ENCODE measurements at places on chromosomes 1 and 21.
A peak's percentile ranks its signal among the peaks of the same experiment; 100 is the strongest.

GRCh38 chr1:223199094-223199647, 56.1 kb upstream of the TLR5 start:
- DNase-seq: no peak

- no peak for DNase-seq
Observed at GRCh38 chr21:39610703-39611102, 2.0 kb upstream of the B3GALT5 start.

- no peak for DNase-seq
Observed at GRCh38 chr21:41326414-41327080, 9.9 kb downstream of the FAM3B start.

GRCh38 chr1:211874521-211875347, 44.2 kb upstream of the LPGAT1 start:
- no peak for DNase-seq

- DNase-seq: no peak
Observed at GRCh38 chr1:4970532-4970931, 316.1 kb downstream of the AJAP1 start.

- DNase-seq: no peak
Observed at GRCh38 chr21:24903994-24904635, 703.2 kb downstream of the MRPL39 start.

- peak; percentile 47 for DNase-seq
Observed at GRCh38 chr1:227343206-227343605, 24.9 kb upstream of the CDC42BPA start.

DNA sequence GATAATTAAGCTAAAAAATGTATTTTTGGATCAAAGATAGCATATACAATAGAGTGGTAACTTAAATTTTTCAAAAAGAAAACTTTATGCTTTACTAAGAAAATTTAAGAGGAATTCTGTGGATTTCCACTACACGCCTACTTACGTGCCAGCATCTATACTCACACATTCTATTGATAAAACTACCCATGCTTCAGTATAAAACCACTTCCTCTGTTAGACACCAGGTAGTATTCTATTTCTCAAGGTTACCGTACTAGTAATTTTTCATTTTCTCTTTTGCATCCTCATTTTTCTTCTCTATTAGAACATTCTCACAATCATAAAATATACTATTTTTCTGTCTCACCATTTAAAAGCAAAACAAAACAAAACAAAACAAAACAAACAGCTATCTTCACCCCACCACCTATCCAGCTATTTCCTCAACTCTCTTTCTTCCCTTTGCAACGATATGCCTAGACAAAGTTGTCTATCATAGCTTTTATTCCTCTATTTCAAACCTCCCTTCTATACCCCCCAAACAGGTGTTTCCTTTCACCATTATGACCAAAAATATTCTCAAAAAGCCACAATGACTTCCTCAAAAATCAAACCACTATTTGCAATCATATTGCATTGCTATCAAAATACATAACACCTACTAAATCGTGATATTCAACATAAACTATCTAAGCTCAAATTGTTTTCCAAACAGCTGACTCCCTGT, 1652.0 kb downstream of the MRPL39 start:
- no peak for DNase-seq

GRCh38 chr1:74964508-74965102, 169.6 kb upstream of the LHX8 start:
- peak; percentile 1 for DNase-seq

DNA sequence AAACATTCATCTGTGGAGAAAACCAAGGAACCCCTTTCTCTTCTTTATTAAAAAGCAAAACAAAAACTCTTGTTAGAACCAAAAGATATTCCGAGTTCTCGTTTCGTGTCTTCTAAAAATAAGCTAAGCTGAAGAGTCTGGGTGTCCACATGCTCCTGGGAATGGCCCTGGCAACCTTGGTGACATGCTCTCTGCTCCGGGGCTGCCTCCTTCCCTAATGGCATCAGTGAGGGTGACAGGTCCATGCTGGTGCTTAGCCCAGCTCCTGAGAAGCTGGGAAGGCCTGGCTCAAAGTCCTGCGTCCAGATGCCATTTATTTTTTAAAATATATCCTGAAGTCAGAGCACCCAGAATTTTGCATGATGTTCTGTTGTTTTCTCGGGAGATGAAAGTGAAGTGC, 24.6 kb upstream of the TRAPPC10 start:
- DNase-seq: no peak

DNA sequence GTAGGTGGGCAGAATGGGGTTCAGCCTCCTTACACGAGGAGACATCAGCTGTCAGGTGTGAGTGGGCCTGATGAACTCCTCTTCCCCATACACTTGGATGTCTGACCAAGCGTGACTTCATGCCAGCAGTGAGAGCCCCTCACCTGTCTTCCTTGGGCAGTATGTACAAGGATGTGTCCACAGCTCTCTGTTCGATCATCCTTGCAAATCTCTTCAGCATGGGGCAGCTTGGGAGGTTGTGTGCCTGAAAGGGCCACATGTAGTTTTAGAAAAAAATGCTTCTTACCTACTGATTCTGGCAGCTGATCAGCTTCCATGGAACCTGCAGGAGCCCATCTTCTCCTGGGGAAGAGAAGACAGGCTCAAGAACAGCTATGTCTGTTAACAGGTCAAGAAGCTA, 18.0 kb downstream of the ACP6 start:
- no peak for DNase-seq

DNA sequence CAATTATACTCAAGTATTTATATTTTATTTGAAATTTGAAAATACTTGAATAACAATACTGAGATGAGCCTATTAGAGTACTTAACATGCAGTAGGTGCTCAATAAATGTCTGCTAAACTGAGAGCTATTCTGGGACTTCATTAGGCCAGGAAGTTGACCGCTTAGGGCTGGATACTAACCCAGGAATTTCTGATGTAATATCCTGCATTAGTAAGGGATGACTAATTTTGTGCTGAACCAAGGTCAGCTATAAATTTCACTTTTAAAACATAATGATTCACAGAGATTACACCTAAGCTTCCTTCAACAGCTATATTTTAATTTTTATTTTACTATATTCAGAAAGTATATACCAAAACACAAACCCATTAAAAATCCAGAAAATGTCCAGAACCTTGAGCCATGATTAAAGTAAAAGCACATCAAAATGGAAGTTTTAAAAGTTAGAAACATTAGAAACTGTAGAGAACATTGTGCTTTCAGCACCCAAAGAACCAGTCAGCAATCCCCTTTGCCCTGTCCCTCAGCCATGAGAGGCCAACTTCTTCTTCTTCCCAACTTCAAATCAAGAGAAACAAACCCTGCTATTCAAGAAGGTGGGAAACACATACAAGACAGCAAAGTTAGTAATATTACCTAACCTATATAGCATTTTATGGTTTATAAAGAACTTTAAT, 35.4 kb downstream of the WNT2B start:
- peak; percentile 93 for DNase-seq

DNA sequence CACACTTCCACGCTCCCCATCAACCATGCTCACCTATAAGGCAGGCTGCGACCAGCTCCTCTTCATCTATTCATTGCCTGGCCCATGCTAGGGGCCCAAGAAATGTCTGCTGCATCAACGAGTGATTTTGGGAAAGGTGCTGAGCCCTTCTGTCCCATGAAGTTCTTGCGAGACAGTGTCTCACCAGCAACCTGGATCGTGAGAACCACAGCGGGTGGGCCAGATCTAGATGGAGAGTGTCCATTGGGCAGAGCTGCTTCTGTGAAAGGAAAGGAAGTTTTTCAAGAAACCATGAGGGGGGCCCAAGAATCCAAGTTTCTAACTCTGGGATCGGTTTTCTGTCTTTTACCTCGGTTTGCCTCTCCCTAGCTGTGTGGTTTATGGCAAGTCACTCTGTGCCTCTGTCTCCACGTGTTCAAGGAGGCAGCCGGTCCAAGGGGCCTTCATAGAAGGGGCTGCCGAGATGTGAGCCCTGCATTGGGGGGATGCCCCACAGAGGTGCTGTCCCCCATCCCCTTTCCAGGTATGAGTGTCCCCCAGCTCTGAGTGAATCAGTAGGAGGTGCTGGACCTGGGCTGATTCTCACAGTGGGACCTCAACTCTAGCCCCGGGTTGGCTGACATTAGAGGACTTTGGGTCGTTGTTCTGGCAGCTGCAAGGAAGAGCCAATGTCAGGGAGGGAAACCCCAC, 8.3 kb upstream of the PADI1 start:
- no peak for DNase-seq
